ENCODE measurements at places on chromosomes 5 and 9.

GRCh38 chr5:132363431-132364112, 5.9 kb upstream of the SLC22A5 start:
- no peak for DNase-seq

DNA sequence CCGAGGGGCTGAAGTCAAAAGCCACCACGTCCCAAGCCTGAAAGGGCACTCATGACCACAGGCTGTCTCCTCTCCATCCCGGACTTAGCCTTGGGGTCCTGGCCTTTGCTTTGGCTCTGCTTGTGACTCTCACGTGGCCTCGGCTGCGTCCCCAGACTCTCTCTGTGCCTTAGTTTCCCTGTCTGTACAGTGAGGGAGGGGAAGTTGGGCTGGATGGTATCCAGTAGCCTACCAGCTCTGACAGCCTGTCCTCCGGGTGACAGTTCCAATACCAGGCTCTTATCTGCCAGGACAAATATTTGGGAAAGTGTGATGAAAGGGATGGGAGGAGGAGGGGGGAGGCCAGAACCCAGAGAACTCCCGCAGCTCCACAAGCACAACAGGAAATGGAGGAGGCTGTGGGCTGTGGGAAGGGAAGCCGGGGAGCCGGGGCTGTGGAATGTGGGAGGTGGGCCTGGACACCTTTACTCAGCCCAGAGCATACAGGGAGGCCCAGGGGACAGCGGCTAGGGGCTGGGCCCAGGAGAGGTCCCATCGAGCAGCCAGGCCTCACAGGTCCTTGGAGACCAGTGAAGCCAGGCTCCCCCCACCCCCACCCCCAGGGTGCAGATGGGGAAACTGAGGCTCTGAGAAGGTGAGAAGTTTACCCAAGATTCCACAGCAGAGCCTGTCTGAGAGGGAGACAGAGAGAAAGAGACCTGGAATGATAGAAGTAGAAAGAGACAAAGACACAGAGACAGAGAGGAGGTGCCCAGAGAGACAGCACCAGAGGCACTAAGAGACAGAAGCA, 18.3 kb downstream of the PDGFRB start:
- no peak for DNase-seq

- DNase-seq = no peak
These were observed 405.4 kb downstream of the DMAC1 start for GRCh38 chr9:7394002-7394774.

DNA sequence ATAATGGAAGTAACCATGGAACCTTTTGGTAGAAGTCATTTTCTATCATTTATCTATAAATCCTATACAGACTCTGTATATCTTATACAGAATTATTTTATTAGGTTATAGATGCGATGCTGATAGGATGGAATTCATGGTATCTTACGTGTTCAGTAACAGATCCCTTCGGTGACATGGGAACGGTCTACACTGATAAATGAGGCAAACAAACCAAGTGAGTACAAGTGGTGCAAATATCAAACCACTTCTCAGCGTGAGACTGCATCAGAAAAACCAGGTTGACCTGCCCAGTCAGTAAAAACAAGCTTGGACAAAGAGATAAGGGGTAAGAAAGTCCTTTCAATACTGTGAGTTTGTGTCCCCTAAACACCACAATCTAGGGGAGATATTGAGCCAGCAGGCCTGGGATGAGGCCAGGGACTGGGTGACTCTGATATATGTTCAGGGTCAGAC, 215.5 kb downstream of the GAPVD1 start:
- no peak for DNase-seq

GRCh38 chr5:127505905-127506304, 11.5 kb upstream of the PRRC1 start:
- no peak for DNase-seq

DNA sequence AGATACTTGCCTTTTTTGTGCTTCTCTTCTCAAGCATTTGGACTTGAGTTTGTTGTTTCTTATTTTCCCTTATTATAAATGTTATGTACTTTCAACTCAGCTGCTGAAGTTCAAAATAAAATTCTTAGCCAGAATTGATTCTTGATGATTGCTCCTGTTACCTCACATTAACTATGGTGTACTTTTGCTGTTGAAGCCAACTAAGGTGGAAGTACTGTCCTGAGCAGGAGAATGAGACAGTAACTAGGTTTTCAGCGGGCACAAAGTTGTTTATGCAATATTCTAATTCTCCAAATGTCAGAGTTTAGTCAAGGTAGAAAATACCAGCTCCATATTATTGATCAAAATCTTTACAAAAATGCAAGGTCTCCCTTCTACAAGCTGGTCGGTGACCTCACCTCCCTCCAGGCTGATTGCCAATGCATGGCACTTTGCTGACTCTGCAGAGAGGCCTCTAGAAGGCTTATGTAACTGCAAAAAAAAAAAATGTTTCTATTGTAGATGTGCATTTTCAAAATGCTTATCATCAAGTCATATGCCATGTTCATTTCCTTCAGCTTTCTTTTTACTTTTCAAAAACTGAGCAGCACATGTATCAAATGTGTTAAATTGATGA, 1783.5 kb upstream of the WWC1 start:
- no peak for DNase-seq

GRCh38 chr5:154242964-154243376, 52.4 kb downstream of the GALNT10 start:
- no peak for DNase-seq

GRCh38 chr5:4804691-4805360, 335.3 kb upstream of the ADAMTS16 start:
- DNase-seq = no peak

DNA sequence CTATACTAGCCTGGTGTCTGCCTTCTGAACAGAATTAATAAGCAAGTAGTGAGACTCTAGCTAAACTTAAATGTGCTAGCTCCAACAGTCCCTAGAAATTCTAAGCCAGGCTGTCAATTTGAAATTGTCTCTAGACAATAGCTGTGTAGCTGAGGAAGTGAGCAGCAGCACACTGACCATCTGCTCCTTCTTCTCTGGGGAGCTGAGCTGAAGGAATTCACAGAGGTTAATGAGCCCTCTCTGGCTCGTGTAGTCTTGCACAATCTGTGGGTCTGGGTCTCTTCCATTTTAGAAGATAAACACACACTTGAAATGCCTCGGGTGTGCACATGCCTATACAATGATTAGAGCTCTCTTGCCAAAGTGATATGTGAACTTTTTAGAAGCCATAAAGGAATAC, 63.5 kb upstream of the BARX1 start:
- DNase-seq = no peak

All from activated naive CD4-positive, alpha-beta T cell (primary cell).